GDM1 (cell line): ENCODE measurements at places on chromosomes 12 and 14.
A peak's percentile ranks its signal among the peaks of the same experiment; 100 is the strongest.

GRCh38 chr12:88505696-88506095, 74.6 kb downstream of the KITLG start:
- no peak for DNase-seq

- DNase-seq = peak; percentile 76
These were observed 194.9 kb upstream of the OR4E1 start for GRCh38 chr14:21868442-21869046.

GRCh38 chr14:71498212-71498611, 434.0 kb upstream of the RGS6 start:
- DNase-seq = no peak

DNA sequence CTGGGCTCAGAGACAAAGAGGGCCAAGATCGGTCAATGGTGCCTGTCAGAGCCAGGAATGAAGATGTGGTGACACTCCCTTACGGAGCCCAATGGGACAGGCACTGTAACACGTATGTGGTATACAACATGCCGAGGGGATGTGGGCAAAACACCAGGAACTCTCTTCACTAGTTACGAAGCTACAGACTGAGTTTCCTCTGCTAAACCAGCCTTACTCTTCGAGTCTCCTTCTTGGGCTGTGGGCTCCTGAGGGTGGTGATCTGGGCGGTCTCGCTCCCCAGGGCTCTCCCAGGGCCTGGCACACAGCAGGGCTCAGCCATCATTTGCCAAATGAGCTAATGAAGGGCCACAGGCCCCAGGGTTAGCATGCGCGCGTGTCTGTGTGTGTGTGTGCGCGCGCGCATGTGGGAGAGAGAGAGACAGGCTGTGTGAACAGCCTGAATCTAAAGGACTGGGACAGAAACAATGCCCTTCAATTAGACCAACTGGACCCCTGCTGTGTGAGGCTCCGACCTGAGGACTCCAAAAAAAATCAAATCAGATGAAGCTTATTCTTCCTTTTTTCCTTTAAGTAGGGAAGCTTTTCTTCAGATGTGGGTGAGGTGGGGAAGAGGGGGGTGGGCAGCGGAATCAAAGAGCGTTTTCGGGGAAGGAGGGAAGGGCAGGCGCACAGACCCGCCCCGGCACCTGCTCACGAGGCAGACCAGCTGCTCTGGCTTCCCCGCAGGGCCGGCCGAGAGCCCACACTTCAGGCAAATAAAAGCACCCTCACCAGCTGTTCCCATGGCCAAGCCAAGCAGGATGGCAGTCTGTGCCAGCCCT, 42.5 kb downstream of the CCDC88C start:
- DNase-seq = no peak

- DNase-seq = no peak
These were observed 24.1 kb upstream of the ADIPOR2 start for GRCh38 chr12:1666685-1667162.

DNA sequence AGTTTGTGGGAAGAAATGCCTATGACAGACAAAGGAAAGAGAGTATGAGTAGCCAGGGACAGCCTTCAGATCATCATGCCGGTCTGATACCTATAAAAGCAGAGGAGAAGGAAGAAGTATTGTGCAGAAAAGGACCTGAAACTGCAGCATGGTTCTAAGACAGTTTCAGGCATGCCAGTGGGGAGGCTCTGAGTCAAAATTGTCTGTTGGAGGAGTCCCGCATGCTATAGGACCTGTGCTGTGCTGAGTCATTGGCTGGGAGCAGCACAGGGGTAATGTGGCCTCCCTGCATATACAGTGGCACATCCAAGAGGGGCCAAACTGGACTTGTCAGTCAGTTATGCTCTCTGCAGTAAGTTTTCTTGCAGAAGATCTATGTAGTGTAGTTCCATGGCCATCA, 40.7 kb downstream of the NEUROD4 start:
- DNase-seq = no peak

DNA sequence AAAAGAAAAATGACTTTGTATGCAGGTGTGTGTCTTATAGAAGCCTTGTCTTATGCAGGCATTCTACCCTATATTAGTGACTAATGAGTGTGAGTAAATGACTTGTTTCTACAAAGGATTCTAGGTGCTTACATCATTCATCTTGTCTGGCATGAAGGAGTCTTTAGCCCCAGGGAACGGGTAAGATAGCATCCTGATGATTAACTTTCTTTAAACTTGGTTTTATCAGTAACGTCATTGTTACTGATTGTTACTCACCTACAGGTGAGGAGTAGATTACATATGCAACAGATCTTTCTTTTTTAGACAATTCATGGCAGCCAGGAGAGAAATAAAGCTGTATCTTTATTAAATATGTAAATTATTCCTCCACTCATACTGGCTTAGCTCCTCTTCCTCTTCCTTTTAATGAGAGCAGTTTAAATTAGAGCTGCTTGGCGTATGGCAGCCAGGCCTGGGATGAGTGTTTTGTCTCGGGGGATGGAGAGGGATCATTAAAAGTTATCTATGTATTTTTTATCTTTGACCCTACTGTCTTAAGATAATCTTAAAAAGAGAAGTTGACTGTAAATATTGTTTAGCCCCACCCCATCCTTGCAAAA, 57.2 kb upstream of the ATP2A2 start:
- no peak for DNase-seq

- DNase-seq = no peak
These were observed 123.0 kb downstream of the PDE3A start for GRCh38 chr12:20491290-20491689.

DNA sequence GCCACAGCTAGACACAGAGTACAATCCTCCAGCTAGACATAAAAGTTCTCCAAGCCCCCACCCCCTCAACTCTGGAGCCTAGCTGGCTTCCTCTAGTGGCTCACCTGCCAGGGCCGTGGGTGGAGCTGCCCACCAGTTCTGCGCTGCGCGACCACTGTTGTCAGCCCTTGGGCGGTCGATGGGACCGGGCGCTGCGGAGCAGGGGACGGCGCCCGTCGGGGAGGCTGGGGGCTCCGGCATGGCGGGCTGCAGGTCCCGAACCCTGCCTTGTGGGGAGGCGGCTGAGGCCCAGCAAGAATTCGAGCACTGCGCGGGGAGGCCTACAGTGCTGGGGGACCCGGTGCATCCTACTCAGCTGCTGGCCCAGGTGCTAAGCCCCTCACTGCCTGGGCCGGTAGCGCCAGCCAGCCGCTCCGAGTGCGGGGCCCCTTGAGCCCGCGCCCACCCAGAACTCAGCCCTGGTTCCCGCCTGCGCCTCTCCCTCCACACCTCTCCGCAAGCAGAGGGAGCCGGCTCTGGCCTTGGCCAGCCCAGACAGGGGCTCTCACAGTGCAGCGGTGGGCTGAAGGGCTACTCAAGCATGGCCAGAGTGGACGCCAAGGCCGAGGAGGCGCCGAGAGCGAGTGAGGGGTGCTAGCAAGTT, 51.0 kb downstream of the RTN1 start:
- no peak for DNase-seq

DNA sequence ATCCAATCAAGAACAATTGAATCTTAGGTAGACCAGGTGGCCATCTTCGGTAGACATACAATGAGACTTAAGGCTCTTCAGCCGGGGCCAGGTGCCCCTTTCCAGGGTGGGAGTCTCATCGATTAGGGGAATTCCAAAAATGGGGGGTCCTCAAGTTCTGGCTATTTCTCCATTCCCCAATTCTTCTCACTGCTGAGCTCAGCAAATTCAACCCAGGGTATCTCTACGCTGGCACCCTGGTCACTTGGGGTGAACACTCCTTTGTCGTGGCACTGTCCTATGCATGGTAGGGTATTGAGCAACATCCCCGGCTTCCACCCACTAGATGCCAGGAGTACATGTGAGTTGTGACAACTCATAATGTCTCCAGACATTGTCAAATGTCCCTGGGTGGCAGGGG, 34.9 kb upstream of the FBXO21 start:
- no peak for DNase-seq

GRCh38 chr12:105386431-105386830, 55.9 kb downstream of the C12orf75 start:
- DNase-seq = no peak

GRCh38 chr12:121626853-121627640, 717 bp downstream of the ORAI1 start:
- peak; percentile 46 for DNase-seq

GRCh38 chr12:53867216-53868012, 71.2 kb upstream of the HOXC13 start:
- DNase-seq = no peak

GRCh38 chr14:38877744-38878388, 225.2 kb downstream of the SEC23A start:
- DNase-seq = no peak

DNA sequence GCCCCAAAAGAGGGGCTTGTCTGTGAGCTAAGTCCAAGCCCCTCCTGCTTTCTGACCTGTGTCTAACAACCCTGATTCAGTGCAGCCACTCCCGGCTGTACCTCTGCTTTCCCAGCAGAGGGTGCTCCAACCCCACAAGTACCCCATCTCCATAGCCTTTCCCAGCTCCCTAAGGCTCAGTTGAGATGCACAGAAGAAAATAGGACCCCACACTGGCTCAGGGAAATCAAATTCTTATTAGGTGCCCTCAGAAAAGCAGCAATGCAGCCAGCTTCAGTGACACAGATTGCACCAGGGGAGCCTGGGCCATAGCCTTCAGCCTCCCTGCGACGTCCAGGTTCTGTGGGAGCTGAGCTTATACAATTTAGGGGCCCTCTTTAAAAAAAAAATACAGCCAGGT, 49.9 kb downstream of the LRRC74A start:
- peak; percentile 48 for DNase-seq

DNA sequence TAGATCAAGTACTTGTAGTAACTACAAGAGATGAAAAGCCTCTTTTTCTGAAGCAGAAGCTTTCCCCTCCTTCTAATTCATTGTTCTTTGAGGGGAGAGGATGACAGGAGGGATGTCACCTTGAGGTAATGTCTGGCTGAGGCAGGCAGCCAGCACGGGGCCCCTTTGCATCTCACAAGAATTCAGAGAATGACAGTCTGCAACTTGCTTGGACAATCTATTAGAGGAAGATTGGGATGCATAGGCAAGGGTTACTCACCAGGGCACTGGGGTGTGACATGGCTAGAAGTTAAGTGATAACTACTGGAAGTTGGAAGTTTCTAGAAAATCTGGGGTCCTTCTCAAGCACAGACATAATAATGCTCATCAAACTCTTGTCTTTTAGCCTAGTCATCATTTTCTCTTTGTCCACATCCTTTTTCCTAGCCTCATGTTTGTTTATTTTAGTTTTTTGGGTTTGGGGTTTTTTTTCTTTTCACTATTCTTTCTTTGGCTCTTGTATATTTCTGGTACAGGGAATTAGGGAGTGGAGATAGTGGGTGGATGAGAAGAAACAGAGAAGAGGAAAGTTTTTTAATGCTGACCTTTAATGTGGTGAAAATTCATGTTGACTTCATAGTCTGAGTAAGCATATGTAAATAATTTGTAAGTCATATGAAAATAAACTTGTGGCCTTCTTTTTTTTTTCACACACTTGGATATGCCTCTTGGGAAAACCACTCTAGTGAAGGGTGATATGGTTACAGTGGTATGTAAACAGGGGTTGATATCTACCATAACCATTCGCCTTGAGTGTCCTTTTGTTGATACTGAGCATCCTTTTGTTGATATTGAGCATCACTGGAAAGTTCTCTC, 55.1 kb downstream of the TTLL5 start:
- no peak for DNase-seq

GRCh38 chr12:109995361-109995685, 845 bp downstream of the GIT2 start:
- no peak for DNase-seq

DNA sequence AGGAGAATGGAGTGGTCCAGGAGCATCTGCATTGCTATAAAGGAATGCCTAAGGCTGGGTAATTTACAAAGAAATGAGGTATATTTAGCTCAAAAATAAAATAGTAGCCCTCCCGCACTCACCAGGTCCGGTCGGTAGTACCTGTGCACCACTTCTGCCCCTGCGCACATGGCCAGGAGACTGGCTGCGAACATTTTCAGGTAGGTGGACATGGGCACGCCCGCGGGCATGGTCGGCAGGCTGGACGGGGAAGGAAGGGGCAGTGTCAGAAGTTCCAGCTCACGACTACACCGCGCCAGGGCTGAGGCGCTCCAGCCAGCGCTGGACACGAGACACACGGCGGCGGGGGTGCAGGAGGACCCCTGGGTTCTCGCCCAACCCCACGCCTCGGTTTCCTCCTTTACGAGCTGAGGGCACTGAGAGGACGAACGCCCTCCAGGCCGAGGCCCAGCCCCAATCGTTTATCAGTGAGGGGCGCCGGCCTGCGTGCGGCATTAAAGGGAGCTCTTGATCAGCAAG, 9.1 kb upstream of the TDG start:
- no peak for DNase-seq

DNA sequence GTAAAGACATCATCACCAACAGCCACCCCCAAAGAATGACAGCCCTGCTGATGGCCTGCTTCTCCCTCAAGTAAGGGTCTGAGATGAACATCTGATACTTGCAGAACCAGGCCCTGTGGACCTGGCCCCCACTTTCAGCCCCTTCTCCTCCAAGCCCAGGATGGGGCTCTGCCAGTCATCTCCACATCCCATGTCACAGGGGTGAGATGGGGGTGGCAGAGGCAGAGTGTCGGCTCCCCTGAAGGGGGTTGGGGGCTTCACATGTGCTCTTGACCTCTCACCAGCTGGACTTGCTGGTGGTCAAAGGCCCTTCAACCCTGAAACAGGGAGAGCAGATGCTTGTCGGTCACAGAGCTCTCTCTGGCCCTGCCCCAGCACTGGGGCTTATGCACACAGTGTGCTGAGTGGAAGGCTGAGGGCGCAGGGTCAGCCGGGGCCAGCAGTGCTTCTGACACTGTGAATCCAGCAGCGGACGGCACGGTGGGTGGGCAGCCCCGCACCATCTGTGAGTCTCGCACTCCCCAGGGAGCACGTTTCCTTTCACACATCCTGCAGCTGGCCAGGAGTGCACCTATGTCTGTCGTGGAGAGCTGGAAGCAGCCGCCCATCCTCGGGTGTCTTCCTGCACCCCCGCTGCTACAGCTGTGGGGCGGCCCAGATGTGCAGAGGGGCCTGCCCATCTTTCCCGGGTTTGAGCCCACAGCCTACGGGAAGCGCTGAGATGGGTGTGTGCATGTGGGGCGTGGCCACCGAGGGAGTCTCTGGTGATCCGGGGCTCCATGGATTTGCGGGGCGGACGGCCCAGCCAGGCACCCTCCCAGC, 94.3 kb downstream of the ADGRD1 start:
- DNase-seq = no peak

DNA sequence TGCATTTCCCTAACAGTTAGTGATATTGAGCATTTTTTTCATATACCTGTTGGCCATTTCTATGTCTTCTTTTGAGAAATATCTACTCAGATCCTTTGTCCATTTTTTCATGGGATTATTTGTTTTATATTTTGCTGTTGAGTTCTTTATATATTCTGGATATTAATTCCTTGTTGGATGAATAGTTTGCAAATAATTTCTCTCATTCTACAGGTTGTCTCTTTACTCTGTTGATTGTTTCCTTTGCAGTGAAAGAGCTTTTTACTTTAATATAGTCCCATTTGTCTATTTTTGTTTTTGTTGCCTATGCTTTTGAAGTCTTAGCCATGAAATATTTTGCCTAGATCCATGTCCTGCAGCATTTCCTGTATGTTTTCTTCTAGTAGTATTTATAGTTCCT, 11.5 kb upstream of the SLC4A8 start:
- no peak for DNase-seq

GRCh38 chr14:51041108-51041531, 53.8 kb downstream of the TRIM9 start:
- DNase-seq = no peak

GRCh38 chr12:42039176-42039575, 105.5 kb downstream of the GXYLT1 start:
- DNase-seq = no peak
